T-cell (primary cell): ENCODE measurements at places on chromosomes 13 and 19.

GRCh38 chr19:55146078-55146704, 2.8 kb downstream of the TNNT1 start:
- DNase-seq = no peak

- DNase-seq = no peak
Measured at GRCh38 chr19:49613374-49613773, 22.4 kb downstream of the PRR12 start.

DNA sequence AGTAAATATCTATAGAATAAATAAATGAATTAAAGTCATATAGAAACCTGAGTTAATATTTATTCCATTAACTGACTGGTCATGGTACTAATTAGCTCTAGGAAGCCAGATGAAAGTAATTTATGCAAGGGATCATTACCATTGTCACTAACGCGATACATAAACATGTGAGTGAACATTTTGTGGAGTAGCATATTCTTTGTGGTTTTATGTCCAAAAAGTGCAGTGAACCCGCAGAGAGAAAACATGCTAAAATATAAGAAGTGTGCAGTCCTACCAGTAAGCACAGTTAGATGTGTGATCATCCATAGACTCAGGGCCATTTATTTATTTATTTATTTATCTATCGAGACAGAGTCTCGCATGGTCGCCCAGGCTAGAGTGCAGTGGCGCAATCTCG, 1.6 kb downstream of the GPR183 start:
- no peak for DNase-seq

DNA sequence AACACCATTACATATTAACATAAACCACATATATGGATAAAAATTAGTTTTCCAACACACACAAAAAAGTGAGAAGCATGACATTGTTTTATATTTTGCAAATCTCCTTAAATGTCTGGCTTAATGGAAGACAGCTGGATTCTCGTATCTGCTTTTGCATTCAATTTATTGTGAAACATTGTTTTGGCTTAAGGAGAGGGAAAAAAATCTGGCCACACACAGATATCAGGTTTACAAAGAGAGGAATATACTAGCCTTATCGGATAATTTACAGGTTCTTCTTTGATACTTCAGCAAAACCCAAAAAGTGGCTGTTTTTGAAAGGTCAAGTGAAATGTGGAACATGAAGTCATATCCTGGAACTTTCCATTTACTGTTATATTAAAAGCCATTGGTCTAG, 523.5 kb upstream of the ARGLU1 start:
- DNase-seq = no peak

DNA sequence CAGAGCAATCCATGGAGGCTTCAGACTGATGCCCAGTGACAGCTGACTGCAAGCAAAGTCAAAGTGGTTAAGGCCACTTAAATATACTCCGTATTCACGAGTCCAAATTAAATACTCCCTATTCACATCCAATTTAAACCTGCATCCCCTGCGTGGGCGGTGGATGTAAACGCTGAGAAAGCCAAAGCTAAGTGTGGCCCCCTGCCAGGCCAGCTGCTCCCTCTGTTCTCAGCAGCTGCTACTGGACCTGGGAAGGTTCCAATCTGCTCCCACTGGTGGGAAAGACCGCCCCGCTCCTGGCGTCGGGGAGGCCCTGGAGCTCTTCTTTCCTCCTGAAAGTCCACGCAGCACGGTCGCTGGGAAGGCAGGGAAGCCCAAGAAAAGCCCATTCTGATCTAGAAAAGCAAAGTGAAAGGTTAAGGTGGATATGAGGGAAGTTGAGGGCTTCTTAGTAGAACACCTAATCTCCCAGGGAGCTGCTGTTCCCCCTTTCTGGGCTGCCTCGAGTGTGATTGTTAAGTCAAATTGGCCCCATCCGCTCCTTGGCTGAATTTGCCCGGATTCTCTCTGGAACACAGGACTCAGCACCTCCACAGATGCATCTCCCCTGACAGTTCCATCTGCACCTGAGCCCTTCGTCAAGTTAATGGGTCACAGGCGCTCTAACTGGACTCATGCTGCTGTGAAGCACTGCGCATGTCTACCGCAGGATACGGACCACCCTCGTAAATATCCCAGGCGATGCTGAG, 205.5 kb downstream of the USP12 start:
- DNase-seq = no peak

- DNase-seq = no peak
Measured at GRCh38 chr13:104301171-104301975, 1235.2 kb upstream of the SLC10A2 start.

DNA sequence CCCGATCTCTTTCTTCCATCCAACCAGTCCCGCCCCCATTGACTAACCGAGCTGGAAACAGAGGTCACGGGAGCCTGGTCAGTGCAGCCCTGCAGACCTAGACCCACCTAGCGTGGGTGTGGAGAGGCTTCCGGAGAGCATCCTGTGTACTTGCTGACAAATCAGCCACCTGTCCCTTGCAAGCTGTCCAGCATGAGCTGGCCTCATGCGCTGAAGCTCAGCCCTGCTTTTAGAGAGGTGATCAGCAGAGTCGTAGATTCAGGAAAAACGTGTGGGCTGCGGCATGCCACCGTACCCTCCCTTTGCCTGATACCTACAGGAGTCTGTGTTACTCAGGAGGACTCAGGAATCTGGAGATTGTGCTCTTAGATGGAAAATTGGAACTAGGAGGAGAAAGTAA, 80.3 kb upstream of the UQCRFS1 start:
- DNase-seq = no peak

DNA sequence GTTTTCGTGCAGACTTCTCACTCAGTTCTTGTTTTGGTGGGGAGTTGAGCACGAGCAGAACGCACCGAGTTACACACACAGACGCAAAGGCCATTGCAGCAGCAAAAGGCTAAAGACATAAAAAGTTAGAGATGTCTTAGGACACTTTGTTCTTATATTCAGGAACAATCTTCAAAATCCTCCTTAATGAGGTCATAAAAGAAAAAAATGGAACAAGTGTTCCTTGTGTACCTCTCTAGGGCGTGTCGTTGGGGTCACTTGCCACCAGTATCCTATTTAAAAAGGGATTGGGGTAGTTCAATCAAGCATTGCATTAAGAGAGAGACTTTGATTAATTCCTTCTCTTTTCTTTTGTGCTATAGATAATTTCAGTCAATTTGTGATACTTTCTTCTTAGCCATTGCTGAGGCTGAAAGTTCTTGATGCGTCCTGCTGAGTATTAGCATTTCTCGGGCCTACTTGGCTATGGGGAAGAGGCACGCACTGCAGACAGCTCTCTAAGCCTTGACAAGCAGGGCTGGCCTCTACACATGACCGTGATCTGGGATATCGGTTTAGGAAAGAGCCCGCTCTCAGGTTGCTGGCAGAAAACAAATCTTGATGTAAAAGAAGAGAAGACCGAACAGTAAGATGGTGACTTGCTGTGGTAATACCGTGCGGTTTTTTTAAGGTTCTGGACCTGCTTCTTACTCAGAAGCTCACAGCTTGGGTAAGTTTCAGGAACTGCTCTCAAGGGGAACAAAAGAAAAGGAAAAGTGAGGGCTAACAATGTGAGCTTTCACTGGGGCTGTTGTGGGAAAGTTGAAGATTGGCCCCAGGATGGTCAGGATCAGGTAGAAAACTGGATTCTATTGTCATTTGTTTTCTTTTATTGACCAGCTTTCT, 223.6 kb downstream of the TM9SF2 start:
- no peak for DNase-seq

- DNase-seq = no peak
Measured at GRCh38 chr19:39321117-39321831, 611 bp upstream of the LRFN1 start.

DNA sequence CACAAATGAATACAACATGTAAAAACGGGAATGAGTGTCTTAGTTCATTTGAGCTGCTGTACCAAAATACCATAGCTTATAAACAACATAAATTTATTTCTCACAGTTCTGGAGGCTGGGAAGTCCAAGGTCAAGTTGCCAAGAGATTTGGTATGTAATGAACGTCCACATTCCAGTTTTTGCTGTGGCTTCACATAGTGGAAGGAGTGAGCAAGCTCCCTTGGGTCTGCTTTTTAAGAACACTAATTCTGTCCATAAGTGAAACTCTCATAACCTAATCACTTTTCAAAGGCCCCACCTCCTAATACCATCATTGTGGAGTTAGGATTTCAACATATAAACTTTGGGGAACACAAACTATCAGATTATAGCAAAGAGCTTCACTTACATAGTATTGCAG, 1189.6 kb downstream of the PCDH9 start:
- no peak for DNase-seq

- no peak for DNase-seq
Measured at GRCh38 chr13:39956036-39956435, 300.6 kb downstream of the COG6 start.

DNA sequence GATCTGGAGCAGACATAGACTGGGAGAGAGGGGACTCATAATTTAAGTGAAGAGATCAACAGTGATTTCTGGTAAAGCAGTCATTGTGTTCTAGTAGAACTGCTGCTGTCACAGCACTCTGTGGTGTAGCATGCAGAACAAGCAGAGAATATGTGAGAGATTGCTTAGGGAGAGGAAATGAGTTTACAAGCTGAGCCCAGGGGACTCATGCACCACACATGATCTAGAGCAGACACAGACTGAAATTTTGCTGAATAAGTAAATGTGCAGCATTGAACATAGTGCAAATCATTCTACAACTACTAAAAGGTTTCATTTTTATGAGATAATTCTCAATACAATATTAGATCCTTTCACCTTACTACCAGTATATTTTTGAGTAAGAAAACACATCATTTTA, 125.7 kb downstream of the MYO16 start:
- DNase-seq = no peak

DNA sequence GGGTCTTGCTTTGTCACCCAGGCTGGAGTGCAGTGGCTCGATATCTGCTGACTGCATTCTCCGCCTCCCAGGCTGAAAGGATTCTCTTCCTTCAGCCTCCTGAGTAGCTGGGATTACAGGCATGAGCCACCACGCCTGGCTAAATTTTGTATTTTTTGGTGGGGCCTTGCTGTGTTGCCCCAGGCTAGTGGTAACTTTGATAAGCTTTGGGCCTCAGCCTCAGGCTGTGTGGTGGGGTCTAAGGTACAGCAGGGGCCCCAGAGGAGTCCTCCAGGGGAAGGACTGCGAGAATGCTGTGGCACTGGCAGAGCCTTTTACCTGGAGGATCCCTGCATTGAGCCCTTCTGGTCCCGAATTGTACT, 7.2 kb downstream of the DOT1L start:
- no peak for DNase-seq

- no peak for DNase-seq
Measured at GRCh38 chr13:106078191-106078590, 457.3 kb downstream of the EFNB2 start.

- DNase-seq = no peak
Measured at GRCh38 chr13:20342311-20342710, 110.2 kb upstream of the GJB6 start.

GRCh38 chr19:15115762-15116615, 8.8 kb downstream of the SYDE1 start:
- no peak for DNase-seq

DNA sequence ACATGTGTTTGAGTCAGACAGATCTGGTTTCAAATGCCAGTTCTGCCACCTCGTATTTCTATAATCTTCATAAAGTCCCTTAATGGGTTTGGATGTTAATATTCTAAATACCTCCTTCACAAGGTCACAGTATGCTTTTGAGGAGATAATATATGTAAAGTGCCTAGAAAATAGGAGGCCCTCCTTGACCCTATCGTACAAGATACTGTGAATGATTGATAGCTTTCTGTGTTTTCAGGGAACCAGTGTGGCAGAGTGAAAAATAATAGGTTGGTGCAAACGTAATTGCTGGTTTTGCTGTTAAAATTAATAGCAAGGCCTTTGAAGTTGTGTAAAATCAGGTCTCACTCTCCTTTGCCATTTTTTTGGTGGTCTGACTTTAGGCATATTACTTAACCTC, 77.5 kb upstream of the SCEL start:
- DNase-seq = no peak

DNA sequence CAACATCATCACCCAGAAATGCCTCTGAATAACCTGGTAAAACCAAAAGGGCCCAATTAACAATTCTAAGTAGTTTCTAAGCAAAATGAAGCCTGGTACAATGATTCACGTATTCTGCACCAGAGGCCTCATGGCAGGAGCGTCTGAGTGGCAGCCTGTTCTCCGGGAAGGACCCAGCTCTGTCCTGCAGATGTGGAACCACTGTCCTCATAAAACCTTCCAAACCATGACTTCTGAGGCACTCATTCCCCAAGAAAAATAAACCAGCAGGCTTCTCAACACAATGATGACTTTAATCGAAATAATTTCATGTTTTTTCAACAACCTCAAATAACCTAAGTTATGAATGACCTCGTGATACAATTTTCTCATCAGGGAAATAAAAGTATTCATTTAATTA, 89.9 kb downstream of the STK24 start:
- no peak for DNase-seq

- no peak for DNase-seq
Measured at GRCh38 chr13:43408274-43408673, 378.5 kb downstream of the ENOX1 start.

- no peak for DNase-seq
Measured at GRCh38 chr19:12162513-12162881, 399 bp upstream of the ZNF136 start.

GRCh38 chr13:20964904-20965303, 62.4 kb upstream of the XPO4 start:
- no peak for DNase-seq

DNA sequence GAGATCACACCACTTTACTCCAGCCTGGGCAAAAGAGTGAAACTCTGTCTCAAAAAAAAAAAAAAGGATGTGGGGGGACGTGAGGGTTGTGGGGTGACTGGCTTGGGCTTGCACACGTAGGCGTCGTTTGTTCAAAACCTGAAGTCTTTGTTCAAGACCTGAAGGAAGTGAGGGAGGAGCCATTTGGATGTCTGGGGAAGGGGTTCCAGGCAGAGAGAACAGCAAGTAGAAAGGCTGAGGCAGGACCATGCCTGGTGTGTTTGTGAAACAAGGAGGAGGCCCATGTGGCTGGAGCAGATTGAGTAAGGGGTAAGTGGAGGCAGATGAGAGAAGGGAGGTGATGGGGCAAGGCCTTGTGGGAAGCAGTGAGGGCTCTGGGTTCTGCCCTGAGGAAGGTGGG, 27.8 kb downstream of the PIN1 start:
- DNase-seq = peak; percentile 24

GRCh38 chr13:91302111-91302510, 45.4 kb upstream of the MIR17HG start:
- no peak for DNase-seq

- no peak for DNase-seq
Measured at GRCh38 chr13:107587681-107588080, 627.7 kb downstream of the LIG4 start.

- no peak for DNase-seq
Measured at GRCh38 chr19:49435670-49436069, 5.7 kb downstream of the SLC17A7 start.
